ENCODE measurements at places on chromosomes 6 and 20.

DNA sequence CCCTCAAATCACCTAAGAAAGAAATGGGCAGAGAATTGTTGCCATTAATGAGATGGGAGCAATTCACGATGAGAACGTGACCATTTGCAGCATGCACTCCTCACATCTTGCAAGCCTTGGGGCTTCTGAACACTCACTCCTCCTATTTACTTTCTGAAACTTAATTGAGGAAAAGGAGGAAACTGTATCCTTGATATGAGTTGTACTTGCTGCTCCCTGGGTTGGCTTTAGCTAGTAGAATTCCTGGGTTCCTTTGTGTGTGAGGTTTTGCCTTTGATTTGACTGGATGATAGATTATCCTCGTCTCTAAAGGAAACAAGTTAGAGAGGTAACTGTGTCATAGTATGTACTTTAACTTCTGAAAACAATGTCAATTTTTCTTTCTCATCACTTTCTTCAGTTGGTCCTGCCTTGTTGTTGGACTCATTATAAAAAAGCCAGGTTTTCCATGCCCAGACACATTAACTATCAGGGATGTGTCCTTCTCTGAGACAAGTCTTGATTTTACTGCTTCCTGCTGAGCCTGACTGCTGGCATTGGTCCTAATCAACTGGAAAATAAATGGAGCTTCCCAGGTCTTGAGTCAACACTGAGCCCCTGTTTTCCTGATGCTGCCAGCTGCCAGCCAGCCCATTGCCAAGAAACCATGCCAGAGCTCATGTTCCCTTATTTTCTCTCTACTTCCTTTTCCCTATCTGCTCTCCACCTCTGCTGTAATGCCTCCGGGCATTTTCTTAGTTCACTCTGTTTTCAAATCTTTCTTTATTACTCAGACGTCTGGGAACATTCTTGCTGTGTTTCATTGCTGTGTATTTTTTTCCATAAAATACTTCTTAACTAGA is 6.0 kb upstream of the MRAP2 start:
- no peak for DNase-seq

- no peak for DNase-seq
Measured at GRCh38 chr20:16491294-16491905, 81.8 kb downstream of the KIF16B start.

DNA sequence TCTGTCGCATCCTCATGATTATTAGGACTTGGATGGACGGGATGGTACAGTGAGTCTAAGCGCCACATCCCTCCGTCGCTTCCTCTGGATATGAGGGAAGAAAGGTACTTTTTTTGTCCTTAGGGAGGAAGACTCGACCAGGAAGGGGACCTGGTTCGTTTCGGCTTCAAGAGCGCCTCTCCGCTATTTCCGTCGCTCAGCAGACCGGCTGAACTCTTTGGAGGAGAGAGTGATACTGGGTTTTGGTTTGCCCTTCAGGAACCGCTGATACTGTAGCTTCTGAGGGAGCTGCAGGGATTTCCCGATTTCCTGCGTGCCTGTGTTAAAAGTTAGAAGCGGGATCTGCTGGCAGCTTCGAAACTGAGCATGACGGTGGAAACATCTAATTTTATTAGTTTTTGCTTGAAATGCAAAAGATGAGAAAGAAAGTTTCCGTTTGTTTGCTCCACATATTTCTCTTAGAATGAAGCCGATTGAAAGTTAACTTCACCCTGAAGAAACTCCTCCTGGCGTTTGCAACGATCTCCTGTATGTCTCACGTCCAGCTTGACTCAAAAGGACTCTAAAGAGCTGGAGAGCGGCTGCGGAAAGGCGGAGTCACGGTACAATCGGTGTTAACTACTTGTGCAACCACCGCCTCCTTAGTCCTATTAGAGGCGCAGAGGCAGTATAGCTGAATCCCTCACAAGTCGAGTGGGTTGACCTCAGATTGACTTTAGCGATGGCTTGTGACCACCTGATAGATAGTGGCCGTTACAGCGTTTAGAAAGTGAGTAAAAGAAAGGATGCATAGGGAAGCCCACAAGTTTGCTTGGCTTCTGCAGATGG is 129.4 kb downstream of the TRIM27 start:
- DNase-seq: no peak

DNA sequence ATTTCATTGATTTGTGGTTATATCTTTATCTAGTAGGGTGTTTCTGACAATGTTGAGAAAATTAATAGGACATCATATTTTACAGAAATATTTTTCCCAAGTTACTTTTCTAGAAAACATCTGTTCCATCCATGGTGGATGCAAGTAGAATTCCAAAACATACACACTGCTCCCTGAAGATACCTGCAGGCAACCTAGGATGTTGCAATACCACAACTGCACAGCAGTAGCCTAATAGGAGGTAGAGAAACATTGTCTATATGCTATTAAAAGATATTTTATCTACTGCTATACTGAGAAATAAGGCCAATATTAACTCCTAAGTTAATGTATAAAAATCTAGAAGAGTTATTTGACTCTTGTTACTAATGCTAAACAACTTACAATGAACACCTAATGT is 6.8 kb downstream of the ILRUN start:
- no peak for DNase-seq

DNA sequence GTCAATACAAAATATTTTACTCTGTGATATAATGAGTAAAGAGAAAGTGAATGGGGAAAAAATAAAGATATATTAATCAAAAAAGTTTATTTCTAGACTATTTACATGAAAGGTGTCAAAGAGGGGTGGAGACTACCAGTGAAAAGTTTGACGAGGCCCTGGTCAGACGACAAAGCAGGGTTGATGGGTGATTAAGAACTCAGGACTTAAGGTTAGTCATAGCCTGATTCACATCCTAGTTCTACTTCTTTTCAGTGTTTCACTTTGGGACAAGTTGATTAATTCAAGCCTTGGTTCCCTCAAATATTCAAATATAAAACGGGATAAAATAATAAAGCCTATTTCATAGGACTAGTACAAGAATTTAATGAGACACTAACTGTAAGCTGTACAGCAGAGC is 178.2 kb upstream of the HS3ST5 start:
- no peak for DNase-seq

GRCh38 chr6:97864366-97864765 is 581.4 kb upstream of the MMS22L start:
- DNase-seq: no peak

DNA sequence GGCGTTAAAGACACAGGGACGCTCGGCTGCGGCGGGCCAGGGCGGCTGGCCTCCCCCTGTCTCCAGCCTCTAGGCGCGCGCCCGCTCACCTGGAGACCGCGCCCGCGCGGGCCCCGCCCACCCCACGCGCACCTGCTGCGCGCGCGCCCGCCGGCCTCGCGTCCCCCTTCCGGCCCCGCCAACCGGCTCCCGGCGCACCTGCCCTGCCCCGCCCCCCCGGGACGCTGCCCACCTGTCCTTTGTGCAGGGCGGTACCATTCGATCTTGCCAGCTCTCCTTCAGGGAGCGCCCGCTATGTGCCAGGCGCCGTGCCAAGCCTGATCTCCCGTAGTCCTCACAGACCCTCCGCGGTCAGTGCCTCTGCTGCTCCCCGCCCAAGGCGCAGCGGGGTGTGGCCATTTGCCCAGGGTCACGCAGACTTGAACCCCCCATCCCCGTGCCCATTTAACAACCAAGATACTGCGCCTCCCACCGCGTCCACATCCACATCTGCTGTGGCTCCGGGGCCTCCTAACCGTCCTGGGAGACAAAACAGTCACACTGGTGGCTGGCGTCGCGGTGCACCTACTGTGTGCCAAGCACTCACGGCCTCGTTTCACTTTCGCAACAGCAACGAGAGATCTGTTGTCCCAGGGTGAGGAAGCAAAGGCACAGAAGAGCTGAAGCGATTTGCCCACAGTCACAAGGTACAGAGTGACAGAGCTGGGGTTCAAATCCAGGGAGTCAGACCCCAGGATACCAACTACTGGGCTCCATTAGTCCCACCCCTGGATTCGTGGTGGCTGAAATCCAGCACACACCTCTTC is 48.1 kb downstream of the NOL4L start:
- DNase-seq: no peak

DNA sequence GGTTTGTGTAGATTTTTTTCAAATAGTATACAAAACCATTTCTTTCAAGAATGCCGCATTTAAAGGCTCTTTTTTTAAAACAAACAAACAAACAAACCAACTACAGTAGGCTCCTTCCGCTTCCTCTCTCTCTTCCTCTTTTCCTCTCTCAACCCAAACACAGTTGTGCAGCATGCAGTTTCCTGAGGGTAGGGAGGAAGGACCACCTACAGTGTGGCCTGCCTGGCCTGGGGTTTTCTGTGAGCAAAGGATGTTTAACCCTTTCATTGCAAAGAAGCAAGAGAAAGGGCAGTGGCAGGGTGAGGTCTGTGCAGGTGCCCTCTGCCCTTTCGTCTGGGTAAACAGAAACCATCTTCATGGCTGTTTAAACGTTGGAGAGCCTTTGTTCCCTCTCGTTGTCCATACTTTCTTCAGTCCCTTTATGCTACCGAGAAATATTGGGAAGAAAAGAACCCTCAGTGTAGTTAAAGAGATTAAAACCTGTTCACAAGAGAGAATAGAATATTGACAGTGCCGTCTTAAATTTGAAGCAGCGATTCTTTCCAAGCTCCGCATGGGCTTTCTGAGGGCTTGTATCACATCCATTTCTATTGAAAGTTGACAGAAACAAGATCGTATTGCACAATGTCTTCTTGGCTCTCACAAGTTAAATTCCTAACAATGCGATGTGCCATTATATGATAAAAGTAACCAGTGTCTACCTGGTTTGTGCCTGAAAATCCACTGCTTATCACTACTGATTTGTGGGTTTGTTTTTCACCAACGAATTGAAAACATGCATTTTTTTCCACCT is 215.5 kb upstream of the SNX9 start:
- DNase-seq: peak; percentile 41

GRCh38 chr6:90362318-90362717 is 65.7 kb upstream of the BACH2 start:
- DNase-seq: no peak

- DNase-seq: no peak
Measured at GRCh38 chr6:1255636-1256365, 56.1 kb upstream of the FOXQ1 start.

Data from HL-60 (cell line).